Glutamatergic neuron (in vitro differentiated cells): ENCODE measurements at places on chromosomes 2 and 18. TPM values are rescaled to one million over a fixed set of nuclear protein-coding genes. Genes with fewer than 3 reads are reported as not detected.

TMEFF2 gene
- total RNA-seq = 23.9 TPM

GRCh38 chr2:206876216-206876860, 63.0 kb upstream of the CPO start:
- H3K27me3 ChIP-seq = no peaks in the 10 kb centered on the region

KCNIP3 gene
- 7.3 TPM for total RNA-seq

- no peak overlapping the region for H3K27ac ChIP-seq
- no peaks in the 10 kb centered on the region for H3K36me3 ChIP-seq
- H3K4me3 ChIP-seq = peak overlapping the region; percentile 92
- peaks cover 20% of the 10 kb centered on the region for H3K27me3 ChIP-seq
Observed at GRCh38 chr2:111121028-111121827, 514 bp downstream of the BCL2L11 start.

DNA sequence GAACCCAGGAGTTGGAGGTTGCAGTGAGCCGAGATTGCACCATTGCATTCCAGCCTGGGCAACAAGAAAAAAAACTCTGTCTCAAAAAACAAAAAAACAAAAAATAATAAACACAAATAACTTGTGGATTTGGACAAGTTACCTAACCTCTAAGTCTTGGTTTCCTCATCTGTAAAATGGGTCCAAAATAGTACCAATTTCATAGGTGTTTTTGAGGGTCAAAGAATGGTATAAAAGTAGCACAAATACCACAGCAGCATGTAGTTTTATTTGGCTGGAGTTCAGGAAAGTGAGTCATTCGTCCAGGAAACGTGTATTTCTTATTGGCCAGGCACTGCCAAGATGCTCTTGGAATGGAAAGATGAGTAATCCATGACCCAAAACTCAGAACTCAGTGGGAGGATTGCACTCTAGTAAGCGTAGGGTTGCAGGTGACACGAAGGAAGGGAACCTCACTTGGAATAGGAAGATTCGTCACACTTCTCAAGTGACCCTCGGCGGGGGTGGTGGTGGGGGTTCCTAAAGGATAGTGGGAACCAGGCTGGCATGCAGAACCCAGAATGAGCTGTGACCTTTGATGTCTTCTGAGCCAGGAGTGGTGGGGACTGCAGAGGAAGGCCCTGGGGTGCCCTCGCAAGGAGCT, 24.4 kb downstream of the GRHL1 start:
- H3K4me1 ChIP-seq = peaks cover 7% of the 10 kb centered on the region
- no peak overlapping the region for H3K4me3 ChIP-seq

DNA sequence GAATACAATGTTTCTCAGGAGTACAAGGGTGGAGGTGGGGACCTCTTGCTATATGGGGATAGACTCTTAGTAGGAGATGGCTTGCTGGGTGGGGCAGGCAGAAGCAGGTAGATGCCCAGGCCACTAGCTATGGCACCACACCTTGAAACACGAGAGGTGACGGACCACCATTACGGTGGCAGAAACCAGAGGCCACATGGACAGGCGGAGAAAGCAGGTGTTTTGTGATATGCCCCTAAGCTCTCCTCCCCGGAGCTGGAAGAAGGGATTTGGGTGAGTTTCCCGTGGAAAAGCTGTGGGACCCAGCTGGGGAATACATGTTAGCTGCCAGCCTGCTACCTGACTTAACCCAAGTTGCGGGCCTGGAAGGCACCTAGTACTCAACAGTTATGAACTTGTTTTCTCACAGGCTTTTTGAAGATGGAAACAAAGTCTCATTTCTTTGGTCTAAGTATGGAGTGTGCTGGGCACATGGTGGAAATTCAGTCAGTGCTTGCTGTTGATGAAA, 16.7 kb downstream of the PLA2R1 start:
- no peak overlapping the region for H3K4me3 ChIP-seq
- H3K4me1 ChIP-seq = no peaks in the 10 kb centered on the region
- H3K36me3 ChIP-seq = no peaks in the 10 kb centered on the region
- H3K27ac ChIP-seq = no peak overlapping the region

GRCh38 chr2:186751790-186752189, 57.9 kb downstream of the FAM171B start:
- no peak overlapping the region for H3K4me3 ChIP-seq
- no peaks in the 10 kb centered on the region for H3K27me3 ChIP-seq
- no peak overlapping the region for H3K27ac ChIP-seq
- no peaks in the 10 kb centered on the region for H3K36me3 ChIP-seq
- H3K4me1 ChIP-seq = no peaks in the 10 kb centered on the region

CABLES1 gene
- total RNA-seq = 3.1 TPM

GRCh38 chr18:26940744-26941398, 75.4 kb upstream of the AQP4 start:
- no peaks in the 10 kb centered on the region for H3K27me3 ChIP-seq
- H3K27ac ChIP-seq = no peak overlapping the region
- H3K36me3 ChIP-seq = no peaks in the 10 kb centered on the region

DNA sequence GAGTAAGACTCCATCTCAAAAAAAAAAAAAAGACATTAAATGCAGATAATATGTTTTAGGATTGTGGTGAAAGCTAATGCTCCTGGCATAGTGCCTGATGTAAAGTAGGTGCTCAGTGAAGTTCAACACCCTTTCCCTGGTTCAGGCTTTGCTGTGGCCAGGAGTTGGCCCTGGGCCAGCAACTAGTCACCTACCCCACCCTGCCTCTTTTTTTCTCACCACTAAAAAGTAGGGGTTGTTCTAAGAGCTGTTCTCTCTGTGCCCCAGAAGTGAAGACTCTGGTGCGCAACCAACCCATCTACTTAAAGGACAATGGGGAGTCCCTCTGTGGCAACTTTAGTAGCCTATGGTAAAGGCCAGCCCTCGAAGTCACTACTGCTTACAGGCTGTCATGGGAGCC, 75.9 kb downstream of the DNMT3A start:
- no peak overlapping the region for H3K27ac ChIP-seq
- DNase-seq = no peak
- no peak overlapping the region for H3K4me3 ChIP-seq
- peaks cover 17% of the 10 kb centered on the region for H3K4me1 ChIP-seq
- H3K27me3 ChIP-seq = peaks cover 5% of the 10 kb centered on the region

POTEJ gene
- total RNA-seq = not detected

DNA sequence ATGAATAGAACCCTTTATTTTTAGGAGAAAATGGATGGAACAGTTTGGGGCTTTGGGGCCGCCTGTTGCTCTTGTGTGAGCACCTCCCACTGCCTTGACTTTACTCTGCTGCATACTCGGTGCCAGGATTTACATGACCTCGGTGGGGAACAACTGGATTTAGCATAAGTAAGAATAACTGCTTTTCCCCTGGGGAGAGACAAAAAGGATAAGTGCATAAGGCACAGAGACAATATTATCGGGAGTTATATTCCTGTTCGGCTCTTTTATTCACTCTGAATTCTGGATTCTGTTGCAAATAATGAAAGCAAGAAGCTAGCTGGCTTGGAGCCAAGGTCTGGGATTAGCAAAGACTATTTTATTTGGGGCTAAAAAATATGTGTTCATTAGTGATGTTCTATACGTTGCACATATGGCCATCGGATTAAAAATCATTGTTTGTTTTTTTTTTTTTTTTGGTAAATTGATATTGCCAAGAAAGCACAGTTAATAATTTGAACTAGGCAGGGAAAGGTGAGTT, 69.8 kb downstream of the CYBRD1 start:
- H3K27ac ChIP-seq = no peak overlapping the region
- H3K27me3 ChIP-seq = no peaks in the 10 kb centered on the region
- H3K4me3 ChIP-seq = no peak overlapping the region
- H3K36me3 ChIP-seq = no peaks in the 10 kb centered on the region

DNA sequence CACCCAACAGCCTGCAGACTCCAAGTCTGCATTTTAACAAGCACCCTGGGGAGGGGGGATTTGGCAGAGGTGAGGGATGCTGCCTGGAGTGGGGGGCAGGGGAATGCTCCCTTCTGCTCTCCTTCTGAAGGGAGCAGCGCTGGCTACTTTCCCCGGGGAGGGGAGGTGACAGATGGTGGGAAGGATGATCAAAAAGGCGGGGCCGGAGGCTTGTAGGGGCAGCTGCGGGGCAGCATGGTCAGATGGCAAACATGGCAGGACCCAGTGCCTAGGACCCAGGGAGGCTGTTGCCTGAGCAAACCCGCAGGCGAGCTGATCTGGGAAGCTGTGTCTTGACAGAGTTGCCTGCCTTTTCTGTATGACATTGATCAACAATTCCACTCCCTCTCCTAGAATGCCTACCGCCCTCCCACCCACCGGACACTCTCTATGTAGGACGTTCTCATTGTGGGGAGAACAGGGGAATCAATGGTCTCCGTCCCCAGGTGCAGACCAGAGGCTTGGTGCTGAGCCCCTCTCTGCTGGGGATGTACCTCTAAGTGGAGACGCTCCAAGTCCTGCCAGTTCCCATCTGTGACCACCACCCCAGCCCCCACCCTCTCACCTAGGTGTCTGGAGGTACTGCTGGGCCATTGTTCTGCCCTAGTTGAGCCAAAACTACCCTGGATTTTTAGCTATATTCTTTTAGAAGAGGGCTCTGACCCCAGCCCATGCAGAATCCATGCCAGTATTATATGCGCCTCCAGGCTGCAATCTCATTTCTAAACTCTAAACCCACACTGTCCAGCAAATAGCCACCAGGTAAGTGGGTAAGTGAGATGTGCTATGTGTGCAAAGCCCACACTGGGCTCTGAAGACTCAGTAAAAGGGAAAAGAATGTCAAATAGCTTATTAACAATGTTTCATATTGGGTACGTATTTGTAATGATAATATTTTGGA, 89.7 kb upstream of the SEC11C start:
- H3K36me3 ChIP-seq = no peaks in the 10 kb centered on the region
- peak; percentile 78 for DNase-seq
- peak overlapping the region; percentile 90 for H3K27ac ChIP-seq
- peaks cover 48% of the 10 kb centered on the region for H3K4me1 ChIP-seq
- peak overlapping the region; percentile 55 for H3K4me3 ChIP-seq

ZAP70 gene
- total RNA-seq = 1.3 TPM

DNA sequence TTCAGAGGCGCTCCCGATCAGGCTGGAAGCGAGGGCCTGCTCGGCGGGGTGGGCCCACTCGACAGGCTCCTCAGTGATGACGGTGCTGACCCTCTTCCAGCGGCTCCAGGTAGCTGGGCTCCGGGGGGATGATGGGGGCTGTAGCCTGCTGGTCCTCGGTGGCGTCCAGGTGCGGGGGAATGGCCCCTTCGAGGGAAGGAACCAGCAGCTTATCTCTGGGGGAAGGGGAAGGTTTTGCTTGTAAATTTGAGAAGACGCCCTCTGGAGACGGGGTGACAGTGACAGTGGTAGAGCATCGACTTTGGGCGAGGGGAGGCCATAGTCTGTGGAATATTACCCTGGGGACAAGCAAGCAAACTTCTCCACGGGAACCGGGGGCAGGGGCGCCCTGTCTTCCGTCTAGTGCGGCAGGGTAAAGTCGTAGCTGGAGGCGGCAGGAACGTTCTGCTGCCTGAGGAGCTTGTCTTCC, 891.9 kb upstream of the LRRTM1 start:
- peaks cover 6% of the 10 kb centered on the region for H3K36me3 ChIP-seq
- no peak overlapping the region for H3K27ac ChIP-seq
- DNase-seq = no peak
- H3K4me1 ChIP-seq = no peaks in the 10 kb centered on the region

IL1F10 gene
- total RNA-seq = not detected

- peaks cover 3% of the 10 kb centered on the region for H3K27me3 ChIP-seq
- H3K4me3 ChIP-seq = no peak overlapping the region
- no peak overlapping the region for H3K27ac ChIP-seq
- no peak for DNase-seq
Observed at GRCh38 chr2:96663829-96664228, 21.3 kb downstream of the FER1L5 start.

DNA sequence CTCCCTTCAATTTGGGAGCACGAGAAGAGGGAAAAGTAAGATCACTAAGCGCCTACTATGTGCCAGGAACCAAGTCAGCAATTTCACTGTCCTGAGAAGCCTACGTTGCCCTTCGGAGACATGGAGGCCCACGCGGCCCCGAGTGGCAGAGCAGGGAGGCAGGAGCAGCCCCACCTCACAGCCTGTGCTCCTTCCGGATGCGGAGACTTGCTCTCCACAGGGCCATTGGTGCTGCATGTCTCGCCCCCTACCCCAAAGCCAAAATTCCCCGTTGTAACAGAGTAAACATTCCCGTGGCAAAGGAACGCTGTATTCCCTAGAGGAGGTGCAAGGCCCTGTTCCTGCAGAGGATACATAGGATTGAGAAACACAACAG, 4.5 kb downstream of the SLC14A2 start:
- DNase-seq = no peak
- H3K27ac ChIP-seq = no peak overlapping the region
- peaks cover 6% of the 10 kb centered on the region for H3K36me3 ChIP-seq
- H3K4me3 ChIP-seq = no peak overlapping the region
- H3K4me1 ChIP-seq = no peaks in the 10 kb centered on the region

- H3K36me3 ChIP-seq = peaks cover 10% of the 10 kb centered on the region
- peaks cover 43% of the 10 kb centered on the region for H3K4me1 ChIP-seq
- H3K4me3 ChIP-seq = peak overlapping the region; percentile 99
- H3K27me3 ChIP-seq = peaks cover 15% of the 10 kb centered on the region
Observed at GRCh38 chr2:42054714-42055430, 7.1 kb downstream of the PKDCC start.

- no peak overlapping the region for H3K27ac ChIP-seq
- H3K4me1 ChIP-seq = peaks cover 37% of the 10 kb centered on the region
Observed at GRCh38 chr2:168478206-168478605, 22.1 kb downstream of the CERS6 start.

POMC gene
- 0.29 TPM for total RNA-seq

GAREM1 gene
- 8.7 TPM for total RNA-seq

BAZ2B gene
- 226 TPM for total RNA-seq

GRCh38 chr2:219918944-219919343, 291.5 kb downstream of the SLC4A3 start:
- peaks cover 7% of the 10 kb centered on the region for H3K4me1 ChIP-seq
- H3K27ac ChIP-seq = no peak overlapping the region
- no peak overlapping the region for H3K4me3 ChIP-seq
- no peak for DNase-seq

WDR35 gene
- total RNA-seq = 6.4 TPM

ARL4C gene
- total RNA-seq = 23.2 TPM

MEP1B gene
- total RNA-seq = not detected

- H3K27me3 ChIP-seq = no peaks in the 10 kb centered on the region
- peaks cover 9% of the 10 kb centered on the region for H3K4me1 ChIP-seq
- no peak overlapping the region for H3K27ac ChIP-seq
Observed at GRCh38 chr2:100731535-100731981, 88.4 kb upstream of the NPAS2 start.

DNA sequence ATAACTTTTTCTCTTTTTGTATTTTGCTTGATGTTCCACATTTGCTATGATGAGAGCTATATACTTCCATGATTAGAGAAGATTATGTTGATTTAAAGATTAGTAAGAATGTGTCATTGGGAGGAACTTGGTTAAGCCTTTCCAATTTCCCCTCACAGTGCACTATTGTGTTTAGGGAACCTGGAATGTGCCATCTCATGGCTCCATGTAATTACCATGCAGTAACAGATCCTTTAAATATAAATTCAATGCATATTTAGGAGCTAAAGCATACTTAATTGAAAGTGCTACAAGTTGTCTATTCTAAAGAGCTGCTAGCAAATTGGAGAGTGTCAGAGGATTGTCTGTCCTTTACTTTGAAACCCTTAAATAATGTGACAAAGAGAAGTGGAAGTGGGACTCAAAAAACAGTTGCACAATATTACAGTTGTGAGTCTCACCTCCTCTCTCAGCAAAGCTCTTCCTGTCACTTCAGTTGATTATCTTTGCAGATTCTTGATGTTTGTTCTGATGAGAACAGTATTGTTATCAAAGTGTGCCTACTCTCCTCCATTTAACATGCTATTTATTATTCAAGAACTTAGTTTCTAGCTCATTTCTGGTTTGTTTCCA, 1162.7 kb upstream of the ZEB2 start:
- DNase-seq = no peak
- no peak overlapping the region for H3K27ac ChIP-seq
- peaks cover 2% of the 10 kb centered on the region for H3K4me1 ChIP-seq
- no peaks in the 10 kb centered on the region for H3K27me3 ChIP-seq
- H3K36me3 ChIP-seq = no peaks in the 10 kb centered on the region

- H3K27ac ChIP-seq = no peak overlapping the region
- H3K27me3 ChIP-seq = no peaks in the 10 kb centered on the region
- no peaks in the 10 kb centered on the region for H3K4me1 ChIP-seq
- no peak for DNase-seq
- no peaks in the 10 kb centered on the region for H3K36me3 ChIP-seq
Observed at GRCh38 chr2:77161009-77161408, 361.2 kb downstream of the LRRTM4 start.
